ENCODE measurements at places on chromosomes 12 and 14.

GRCh38 chr12:130158754-130159059 lies 3.6 kb upstream of the FZD10 start:
- no peak for DNase-seq

- peak; percentile 99 for DNase-seq
Measured at GRCh38 chr12:103930034-103930786, at the start of gene HSP90B1. HSP90B1 (plus strand) TSS chr12:103930410; CDS start chr12:103930516, 106 bp downstream.

GRCh38 chr12:27635349-27635972 lies 60.8 kb upstream of the REP15 start:
- no peak for DNase-seq

GRCh38 chr12:52645982-52646381 lies 6.0 kb downstream of the KRT2 start:
- DNase-seq: no peak

- peak; percentile 57 for DNase-seq
Measured at GRCh38 chr14:77094672-77095284, 3.3 kb upstream of the CIPC start.

DNA sequence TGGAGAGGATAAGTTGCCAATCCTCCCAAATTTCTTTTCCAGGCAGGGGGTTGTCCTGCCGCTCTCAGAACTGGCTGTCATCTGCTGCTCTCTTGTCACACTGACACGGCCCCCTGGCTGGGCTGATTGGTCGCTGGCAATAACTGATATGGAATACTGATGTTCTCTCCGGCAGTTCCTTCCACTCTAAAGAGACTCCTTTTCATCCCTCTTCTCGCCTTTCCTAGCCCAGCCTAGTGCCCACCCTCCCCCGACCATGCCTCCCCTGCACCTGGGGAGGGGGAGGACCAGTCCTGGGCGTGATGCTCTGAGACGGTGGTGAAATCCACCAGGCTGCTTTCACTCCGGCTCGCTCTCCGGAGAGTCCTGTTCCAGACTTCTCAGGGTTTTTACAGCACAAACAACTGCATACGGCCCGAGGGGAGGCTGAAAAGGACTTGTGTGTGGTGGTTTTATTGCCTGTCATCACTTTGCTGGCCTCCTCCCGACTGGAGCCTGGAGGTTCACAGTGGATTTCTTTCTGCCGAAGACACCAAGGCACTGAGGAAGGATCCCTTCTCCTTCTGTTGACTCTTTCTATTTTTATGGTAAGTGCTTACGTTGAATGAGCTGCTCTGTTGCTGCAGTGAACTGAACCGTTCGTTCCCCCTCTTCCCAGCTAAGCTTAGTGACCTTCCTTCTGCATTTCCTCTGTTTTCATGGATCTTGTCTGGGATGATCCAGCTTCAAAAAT lies at the start of gene ANO4:
Gene ANO4 (plus strand): TSS at position 336 of the 733 bp plus-strand sequence. CDS start 107,010 bp downstream, outside the sequence.
- no peak for DNase-seq

DNA sequence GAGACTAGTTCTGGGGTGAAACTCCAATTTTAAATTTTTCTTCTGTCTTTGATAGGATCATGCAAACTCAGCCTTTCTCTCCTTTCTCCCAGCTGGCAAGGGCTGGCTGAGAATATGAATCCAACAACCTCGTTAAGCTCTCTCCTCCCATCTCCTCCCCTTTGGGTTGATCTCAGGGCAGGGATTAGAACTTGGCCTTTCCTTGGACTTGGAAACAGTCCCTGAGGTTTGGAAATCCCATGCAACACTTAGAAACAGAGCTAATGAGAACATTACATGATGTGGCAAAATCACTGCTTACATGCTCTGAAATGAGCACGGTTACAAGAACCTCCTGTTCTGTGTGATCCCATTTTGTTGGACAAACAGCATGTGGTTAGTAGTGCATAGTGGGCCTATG lies 31.6 kb downstream of the ACACB start:
- DNase-seq: no peak

- no peak for DNase-seq
Measured at GRCh38 chr12:22126758-22127157, 80.7 kb downstream of the CMAS start.

- no peak for DNase-seq
Measured at GRCh38 chr14:51520087-51520486, 131.6 kb upstream of the FRMD6 start.
